ENCODE measurements at places on chromosomes 7 and 10.

- DNase-seq, result no peak
- H3K27me3 ChIP-seq, result no peaks in the 10 kb centered on the region
- peaks cover 3% of the 10 kb centered on the region for H3K36me3 ChIP-seq
- H3K27ac ChIP-seq, result no peak overlapping the region
Observed at GRCh38 chr10:92989250-92989649, 71.3 kb upstream of the CYP26C1 start.

- no peak overlapping the region for H3K27ac ChIP-seq
- peaks cover 13% of the 10 kb centered on the region for H3K27me3 ChIP-seq
- H3K4me1 ChIP-seq, result peaks cover 9% of the 10 kb centered on the region
Observed at GRCh38 chr7:142248166-142249160, 9.4 kb downstream of the PRSS58 start.

DNA sequence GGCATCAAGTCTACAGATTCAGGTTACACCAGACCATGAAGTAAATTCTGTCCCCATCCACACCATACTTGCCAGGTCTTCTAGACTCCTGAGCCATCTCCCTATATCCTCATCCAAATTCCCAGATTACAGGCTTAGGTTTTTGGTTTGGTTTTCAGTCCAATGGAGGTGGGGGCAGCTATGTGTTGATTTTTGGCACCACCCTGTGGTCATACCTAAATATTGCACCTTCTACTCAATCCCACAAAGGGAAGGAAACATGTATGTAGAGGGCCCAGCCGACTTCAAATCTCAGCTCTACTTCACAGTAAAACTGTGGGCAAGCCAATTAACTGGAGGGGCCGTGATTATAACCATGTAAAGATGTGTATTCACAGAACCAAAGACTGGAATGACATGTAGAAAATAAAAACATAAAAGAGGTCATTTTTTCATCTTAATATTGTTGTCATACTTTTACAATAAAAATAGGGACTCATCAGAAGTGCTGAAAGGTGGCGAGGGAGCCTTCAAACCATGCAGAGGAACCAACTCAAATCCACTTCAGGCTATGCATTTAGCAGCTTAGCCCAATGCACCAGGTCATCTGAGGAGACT is 19.8 kb downstream of the ERCC6 start:
- peaks cover 10% of the 10 kb centered on the region for H3K36me3 ChIP-seq
- no peaks in the 10 kb centered on the region for H3K27me3 ChIP-seq
- H3K4me3 ChIP-seq, result no peak overlapping the region
- no peak overlapping the region for H3K27ac ChIP-seq

DNA sequence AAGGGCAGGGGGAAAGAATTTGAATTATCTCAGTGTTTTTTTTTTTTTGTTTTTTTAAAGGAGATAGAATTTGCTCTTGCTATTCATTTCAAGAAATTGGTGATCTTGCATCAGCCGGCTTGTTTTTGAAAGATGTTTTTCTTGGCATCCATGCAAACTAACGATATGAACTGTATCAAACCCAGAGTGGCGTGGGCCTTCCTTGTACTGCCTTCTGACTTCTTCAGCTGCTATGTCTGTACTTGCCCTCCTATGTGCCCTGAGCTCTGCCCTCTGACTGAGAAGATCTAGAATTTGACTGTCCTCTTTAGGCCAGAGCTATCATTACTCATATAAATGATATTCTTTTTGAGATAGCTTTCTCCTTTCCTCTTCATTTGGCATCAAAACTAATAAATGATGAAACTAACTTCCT is 183.1 kb downstream of the EXOC4 start:
- H3K4me1 ChIP-seq, result peaks cover 32% of the 10 kb centered on the region
- DNase-seq, result no peak
- H3K4me3 ChIP-seq, result no peak overlapping the region
- H3K27me3 ChIP-seq, result no peaks in the 10 kb centered on the region
